ENCODE measurements at places on chromosomes 2 and 18. TPM values are rescaled to one million over a fixed set of nuclear protein-coding genes. Genes with fewer than 3 reads are reported as not detected.

DNA sequence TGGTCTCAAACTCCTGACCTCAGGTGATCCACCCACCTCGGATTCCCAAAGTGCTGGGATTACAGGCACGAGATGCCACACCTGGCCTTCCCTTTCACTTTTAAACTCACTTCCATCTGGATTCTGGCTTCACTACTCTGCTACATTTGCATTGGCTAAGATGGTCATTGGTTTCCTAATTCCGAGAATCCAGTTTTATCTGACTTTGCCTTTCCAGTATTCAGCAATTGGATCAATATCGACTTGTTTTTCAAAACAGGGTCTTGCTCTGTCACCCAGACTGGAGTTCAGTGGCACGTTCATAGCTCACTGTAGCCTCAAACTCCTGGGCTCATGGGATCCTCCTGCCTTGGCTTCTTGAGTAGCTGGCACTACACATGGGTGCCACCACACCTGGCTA, 4.7 kb upstream of the CD302 start:
- no peak for DNase-seq

DNA sequence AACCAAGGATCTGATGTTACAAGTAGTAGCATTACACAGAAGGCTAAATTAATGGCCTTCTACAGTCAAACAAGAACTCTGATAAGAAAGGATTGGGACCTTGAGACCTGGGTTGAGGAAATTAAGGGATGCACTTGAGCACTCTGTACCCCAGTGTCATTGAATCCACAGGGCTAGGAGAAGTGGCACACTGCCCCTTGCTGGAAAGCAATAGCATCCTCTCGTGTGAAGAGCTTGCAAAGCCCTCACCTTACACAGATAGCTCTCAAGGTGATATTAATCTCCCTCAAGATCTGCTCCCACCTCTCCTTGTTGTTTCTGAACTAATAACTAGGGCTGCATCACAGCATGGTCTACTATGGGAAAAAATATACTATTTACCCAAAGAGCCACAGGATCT, 26.5 kb upstream of the CHST9 start:
- no peak for DNase-seq

- DNase-seq: no peak
Observed at GRCh38 chr2:212337036-212337435, 201.6 kb downstream of the ERBB4 start.

- no peak for DNase-seq
Observed at GRCh38 chr2:205712508-205712907, 30.2 kb downstream of the NRP2 start.

DNA sequence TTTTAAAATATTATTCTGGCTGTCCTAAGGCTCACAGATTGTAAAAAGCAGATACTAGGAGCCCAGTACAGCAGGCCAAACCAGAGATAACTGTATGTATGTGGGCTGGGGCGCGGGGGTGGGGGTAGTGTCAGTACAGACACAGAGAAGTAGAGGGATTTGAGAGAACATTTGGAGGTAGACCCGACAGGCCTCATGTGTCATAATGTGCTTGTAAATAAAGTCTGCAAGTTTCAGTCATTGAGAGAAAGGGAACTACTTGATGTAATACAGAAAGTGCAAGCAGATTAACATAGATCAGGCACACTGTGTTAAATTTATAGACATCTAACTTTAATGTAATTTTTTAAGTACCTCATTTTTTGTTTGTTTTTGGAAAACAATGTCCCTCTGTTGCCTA, 7.4 kb upstream of the POLI start:
- no peak for DNase-seq

- DNase-seq: peak; percentile 79
Observed at GRCh38 chr2:100984892-100985307, 17.2 kb upstream of the RPL31 start.

DNA sequence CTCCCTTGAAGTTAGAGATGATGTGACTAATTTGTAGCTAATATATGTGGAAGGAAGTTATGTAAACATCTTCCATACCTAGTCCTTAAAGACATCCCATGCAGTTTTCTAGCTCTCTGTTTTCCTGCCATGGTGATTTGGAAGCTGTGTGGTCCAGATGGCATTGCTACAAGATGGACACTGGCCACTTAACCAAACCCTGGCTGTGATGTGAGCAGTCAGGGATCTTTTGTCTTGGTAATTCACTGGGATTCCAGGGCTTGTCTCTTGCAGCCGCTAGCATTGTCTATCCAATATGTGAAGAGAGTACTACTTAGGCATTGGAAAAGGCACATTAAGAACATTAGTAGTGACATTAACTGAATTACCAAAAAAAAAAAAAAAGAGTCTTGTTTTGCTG, 139.9 kb upstream of the DOCK10 start:
- DNase-seq: no peak

GRCh38 chr2:86623043-86623493, 597 bp downstream of the RNF103 start:
- peak; percentile 64 for DNase-seq

GRCh38 chr2:50953021-50953420, 78.9 kb downstream of the NRXN1 start:
- no peak for DNase-seq

CLEC4F gene
- 0.59 TPM for total RNA-seq

FBXO36 gene
- 1.2 TPM for total RNA-seq

ANKRD53 gene
- 0.26 TPM for total RNA-seq

TTC27 gene
- 13.2 TPM for total RNA-seq

ACVR2A gene
- 14.3 TPM for total RNA-seq

PIEZO2 gene
- total RNA-seq: 0.25 TPM

CRYGC gene
- not detected for total RNA-seq

ITGA6 gene
- 36.0 TPM for total RNA-seq

Measured in heart right ventricle (tissue), 16 donors.